ENCODE measurements at places on chromosomes 3 and 15. TPM values are rescaled to one million over a fixed set of nuclear protein-coding genes. Genes with fewer than 3 reads are reported as not detected.

The CPN2 gene
- 0.72 TPM for total RNA-seq

The TMCO5A gene
- not detected for total RNA-seq

The LMAN1L gene
- not detected for total RNA-seq

GRCh38 chr3:139261754-139262586 is 81.8 kb upstream of the MRPS22 start:
- no peak for DNase-seq

DNA sequence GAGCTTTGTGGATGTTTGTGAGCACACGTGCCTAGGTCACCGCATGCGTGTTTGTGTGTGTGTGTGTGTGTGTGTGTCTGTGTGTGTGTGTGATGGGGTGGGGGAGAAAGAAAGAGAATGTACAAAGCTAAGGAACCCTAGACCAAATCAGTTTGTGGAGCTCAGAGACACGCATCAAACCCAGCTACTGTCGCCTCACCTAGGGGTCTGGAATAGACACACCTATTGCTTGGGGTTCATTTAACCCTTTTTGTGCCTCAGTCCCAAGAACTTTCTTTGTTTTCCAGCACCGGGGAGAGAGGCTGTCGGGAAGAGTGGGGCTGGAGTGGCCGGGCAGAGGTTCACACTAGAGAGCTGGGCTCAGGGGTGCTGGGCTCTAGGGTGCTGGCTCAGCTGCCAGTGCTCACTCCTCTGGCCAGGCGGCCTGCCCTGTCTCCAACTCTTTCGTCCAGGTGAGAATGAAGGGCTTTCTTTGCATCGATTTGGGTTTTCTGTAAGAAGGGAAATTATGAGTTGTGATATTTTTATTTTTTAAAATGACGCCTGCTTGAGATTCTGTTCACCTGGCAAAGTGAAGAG is 221.6 kb downstream of the MEIS2 start:
- no peak for DNase-seq

DNA sequence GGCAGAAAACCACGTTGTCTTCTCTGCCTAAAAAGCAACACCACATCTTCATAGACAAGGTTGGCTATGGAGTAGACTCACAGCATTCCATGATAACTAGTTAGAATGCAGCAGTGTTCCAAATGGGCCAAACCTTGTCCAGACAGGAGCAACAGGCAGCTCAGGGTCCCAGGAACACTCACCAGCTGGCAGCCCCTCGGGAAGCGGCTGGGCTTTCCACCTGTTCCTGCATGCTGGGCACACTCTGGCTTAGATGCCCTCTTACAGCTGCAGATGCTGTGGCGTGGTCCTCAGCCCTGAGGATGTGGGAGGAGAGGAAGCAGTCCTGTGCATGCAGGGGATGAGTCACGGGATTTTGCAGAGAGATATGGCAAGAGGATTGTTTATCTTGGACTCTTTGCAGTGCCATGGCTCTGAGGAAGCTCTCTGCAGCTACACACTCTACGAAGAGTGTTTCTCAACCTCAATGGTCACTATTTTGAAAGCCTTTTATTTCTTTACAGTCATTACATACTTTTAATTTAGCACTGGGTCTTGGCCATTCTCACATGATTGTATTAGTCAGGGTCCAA is 11.3 kb downstream of the NRROS start:
- DNase-seq: no peak

DNA sequence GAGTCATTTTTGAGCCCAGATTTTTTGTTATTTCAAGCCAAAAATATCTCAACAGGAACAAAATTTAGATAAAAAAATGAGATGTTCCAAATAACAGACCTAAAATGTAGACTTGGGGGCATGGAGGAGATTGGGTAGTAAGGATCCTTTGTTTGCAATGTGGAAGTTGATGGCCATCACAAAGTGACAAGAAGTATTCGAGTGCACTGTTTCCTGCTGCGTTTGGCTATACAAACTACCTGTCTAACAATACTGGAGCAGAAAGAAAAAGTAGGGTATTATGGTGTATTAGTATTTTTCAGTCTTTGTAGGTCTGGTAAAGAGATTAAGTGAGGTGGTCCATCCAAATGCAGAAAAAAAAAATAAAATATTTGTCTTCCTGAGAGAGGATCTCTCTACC is 284.2 kb downstream of the C3orf38 start:
- no peak for DNase-seq

DNA sequence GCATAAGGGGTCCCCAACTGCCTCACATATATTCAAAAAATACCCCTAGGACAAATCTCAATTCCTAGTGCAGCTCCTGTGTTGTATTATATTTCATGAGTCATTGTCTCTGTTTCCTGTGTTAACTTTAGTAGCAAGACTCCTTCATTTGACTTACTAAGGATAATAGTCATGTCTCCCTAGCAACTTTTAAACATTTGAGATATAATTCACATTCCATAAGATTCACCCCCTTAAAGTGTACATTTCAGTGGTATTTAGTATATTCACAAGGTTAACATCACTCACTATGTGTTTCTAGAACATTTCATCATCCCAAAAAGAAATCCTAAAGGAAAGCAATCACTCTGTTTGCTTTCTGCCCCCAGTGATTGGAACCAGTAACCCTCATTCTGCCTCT is 121.3 kb upstream of the WNT7A start:
- DNase-seq: no peak

Data from kidney (tissue), 22 donors.